ENCODE measurements at places on chromosomes 5 and 9. TPM values are rescaled to one million over a fixed set of nuclear protein-coding genes. Genes with fewer than 3 reads are reported as not detected.

DNA sequence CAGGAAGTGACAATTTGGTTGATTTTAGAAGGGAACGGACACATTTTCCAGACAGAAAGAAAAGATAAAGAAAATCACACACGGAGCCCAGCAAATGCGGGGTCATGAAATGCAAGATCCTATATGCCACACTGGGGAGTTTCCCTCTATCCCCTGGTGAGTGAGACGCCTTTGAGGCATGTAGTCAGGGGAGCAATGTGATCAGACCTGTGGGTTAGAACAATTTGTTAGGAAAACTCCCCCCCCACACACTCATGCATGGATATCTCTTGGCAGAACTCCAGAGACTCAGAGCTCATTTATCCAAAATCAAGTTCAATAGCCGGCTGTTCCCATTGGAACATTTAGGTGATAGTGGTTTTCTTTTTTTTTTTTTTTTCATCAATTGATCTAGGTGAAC is 71.7 kb upstream of the TRIO start:
- no peak for DNase-seq

DNA sequence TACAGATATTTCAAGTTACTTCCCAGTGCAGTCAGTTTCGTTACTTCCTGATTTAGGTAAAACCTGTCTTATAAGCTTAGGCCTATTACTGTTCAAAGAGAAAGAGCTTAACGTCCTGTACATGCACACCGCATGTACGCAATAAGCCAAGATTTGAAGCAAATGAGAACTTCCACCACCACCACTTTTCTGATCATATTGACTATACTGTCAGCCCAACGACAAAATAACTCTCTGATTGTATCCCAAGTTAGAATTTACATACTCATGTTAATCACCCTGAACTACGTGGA is 5.1 kb downstream of the NFIB start:
- DNase-seq: no peak

The PCDHA11 gene
- total RNA-seq: 23.2 TPM

DNA sequence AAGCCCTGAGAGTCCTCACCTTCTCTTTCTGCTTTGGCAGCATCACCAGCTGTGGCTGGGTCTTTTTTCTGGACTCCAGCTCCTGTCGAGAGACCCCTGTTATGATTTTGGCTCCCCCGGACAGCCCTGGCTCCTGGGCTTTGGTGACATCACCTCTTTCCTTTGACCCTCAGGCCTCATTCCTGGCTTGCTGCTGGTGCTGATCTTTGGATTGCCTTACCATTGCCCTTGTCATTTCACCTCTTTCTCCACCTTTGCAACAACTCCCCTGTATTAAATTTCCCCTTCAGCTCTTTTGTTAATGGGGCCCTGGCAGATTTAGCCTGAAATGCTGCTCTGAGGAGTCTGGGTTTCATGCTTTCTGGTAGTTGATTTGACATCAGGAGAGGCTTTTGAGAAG is 322.8 kb downstream of the ZSWIM6 start:
- no peak for DNase-seq

The PRDM9 gene
- total RNA-seq: not detected

- no peak for DNase-seq
Observed at GRCh38 chr5:14301186-14301585, 158.0 kb downstream of the TRIO start.
